ENCODE measurements at places on chromosomes 13 and 19.

DNA sequence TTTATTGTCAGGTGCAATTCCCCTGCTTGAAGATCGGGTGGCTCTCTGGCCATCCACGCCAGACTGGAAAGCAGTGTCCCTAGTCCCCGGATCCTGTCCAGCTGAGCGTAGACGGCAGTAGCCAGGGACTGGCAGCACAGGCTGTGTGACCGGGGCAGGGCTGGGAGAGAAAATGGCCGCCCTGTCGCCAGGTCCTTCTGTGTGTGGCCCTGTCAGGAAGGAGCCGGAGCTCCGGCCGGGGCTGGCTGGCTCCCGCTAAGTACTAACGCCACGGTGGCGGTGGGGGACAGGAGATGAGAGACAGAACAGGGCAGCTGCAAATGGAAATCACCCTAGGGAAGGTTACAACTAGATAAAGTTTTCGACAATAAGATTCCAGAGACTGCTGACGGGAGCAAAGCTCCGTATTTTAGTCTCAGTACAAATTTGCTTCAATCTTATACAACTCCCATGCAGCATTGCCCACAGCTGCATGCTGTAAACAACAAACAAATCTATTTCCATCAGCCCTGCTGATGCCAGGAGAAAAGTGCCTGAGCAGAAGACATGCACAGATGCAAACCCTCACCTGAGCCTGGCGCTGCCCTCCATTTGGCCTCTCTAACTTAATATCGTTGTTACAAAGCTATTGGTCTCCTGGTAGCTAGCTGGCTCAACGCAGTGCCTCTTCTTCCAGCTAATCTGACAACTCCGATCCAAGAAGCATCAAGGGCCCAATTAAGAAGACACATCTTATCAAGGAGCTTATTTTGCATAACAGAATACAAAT lies 253.0 kb downstream of the TSHZ3 start:
- DNase-seq = no peak
- no peaks in the 10 kb centered on the region for H3K36me3 ChIP-seq
- H3K4me1 ChIP-seq = no peaks in the 10 kb centered on the region
- no peak overlapping the region for H3K4me3 ChIP-seq

DNA sequence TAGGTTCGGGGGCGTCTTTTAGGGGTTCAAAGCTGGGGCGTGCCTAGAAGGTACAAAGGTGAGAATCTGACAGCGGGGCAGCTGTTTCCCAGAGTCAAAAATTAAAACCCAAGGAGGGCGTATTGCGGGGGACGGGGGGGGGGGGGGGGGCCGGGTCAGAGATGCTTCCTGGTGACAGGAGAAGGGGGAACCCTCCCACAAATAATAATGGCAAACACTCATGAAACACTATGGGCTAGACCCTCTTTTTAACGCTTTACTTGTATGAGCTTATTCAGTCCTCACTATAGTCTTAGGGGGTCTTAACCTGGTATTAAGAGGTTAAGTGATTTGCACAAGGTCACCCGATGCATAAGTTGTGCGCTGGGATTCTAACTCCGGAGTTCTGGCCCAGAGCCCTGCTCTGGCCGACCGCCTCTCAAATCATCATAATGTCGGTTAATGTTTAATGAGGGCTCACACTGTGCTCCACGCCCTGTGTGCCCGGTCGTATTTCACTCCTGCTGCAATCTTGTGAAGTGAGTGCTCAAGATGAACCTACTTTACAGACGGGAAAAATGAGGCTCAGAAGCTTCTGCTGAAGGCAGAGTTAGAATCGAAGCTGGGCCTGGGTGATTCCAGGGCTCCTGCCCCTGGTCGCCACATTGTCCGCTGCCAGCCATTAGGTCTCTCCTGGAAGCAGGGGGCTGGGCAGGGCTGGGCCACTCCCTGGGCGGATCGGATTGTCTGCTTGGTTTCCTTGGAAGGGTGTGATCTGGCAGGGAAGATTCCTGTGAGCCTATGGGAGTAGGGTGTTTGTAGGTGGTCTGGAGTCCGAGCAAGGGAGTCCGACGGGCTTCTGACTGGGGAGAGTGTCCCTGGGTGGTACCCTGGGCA lies 964 bp downstream of the PAK4 start:
- no peaks in the 10 kb centered on the region for H3K36me3 ChIP-seq
- DNase-seq = no peak
- no peaks in the 10 kb centered on the region for H3K27me3 ChIP-seq
- H3K4me3 ChIP-seq = peak overlapping the region; percentile 94
- H3K4me1 ChIP-seq = peaks cover 13% of the 10 kb centered on the region
- H3K27ac ChIP-seq = peak overlapping the region; percentile 86

- no peaks in the 10 kb centered on the region for H3K36me3 ChIP-seq
- DNase-seq = no peak
- no peak overlapping the region for H3K27ac ChIP-seq
These were observed 7.8 kb downstream of the ZNF600 start for GRCh38 chr19:52778811-52779210.

GRCh38 chr19:53553156-53553555 lies 15.2 kb downstream of the ZNF331 start:
- DNase-seq = no peak
- no peak overlapping the region for H3K4me3 ChIP-seq
- no peak overlapping the region for H3K27ac ChIP-seq
- peaks cover 3% of the 10 kb centered on the region for H3K4me1 ChIP-seq

DNA sequence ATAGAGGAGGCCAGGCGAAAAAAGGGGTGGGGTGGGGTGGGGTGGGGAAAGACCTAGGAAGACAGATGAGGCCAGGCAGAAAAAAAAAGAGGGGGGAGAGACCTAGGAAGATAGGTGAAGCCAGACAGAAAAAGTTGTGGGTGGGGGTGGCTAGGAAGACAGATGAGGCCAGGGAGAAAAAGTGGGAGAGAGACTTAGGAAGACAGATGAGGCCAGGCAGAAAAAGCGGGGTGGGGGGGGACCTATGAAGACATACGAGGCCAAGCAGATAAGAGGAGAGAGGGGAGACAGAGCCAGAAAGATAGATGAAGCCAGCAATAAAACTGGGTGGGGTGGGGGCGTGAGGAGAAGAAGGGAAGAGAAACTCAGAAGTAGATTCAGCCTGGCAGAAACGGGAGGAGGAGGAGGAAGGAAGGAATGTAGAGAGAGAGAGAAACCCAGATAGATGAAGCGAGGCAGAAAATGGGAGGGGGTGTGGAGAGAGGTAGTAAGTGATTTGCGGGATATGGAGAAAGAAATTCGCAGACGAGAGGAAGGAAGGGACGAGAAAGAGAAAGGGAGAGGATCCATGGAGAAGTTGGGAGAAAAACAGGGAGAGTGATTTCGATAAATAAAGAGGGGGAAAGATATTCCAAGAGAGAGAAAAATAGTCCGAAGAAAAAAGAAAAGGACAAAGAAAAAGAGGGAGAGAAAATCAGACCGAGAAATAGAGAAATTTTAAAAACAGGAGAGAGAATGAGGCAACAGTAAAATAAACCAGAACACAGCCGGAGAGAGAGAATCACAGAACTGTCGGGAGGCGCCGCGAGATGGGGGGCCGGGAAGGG lies 12.2 kb upstream of the CACNG6 start:
- no peaks in the 10 kb centered on the region for H3K36me3 ChIP-seq
- H3K4me3 ChIP-seq = no peak overlapping the region
- peaks cover 66% of the 10 kb centered on the region for H3K27me3 ChIP-seq
- H3K27ac ChIP-seq = no peak overlapping the region

DNA sequence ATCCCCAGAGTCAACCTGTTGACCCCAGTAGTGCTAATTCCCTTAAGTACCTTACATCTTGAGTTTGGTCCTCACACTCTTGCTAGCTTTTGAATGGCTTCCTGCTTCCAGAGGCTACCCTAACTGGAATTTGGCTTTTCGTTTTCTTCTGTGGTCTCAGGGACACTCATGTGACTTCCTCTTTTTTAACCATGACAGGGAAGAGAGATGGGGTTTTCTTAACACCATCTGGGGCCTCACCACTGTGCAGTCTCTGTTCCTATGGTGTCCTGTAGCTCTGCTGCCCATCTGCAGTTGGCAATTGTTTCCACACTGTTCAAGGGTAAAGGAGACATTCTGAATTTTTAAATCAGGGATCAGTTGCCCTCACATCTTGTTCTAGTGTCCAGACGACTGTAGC lies 66.7 kb downstream of the SLC10A2 start:
- H3K4me3 ChIP-seq = no peak overlapping the region
- H3K27me3 ChIP-seq = no peaks in the 10 kb centered on the region
- H3K4me1 ChIP-seq = no peaks in the 10 kb centered on the region

DNA sequence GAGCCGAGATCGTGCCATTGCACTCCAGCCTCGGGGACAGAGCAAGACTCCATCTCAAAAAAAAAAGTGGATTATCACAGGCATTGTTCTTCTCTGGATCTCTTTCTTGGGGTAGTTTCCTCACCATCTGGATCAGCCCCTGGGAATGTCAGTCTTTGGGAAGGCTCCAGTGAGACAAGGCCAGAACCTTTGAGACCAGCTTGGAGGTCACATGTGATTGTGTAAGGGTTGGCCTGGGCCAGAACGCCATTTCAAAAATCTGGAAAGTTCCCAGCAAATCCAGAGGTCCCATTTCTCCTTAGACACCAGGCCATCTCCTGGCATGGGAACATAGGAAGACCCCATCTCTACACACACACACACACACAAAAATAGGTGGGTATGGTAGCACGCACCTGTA lies 14.2 kb upstream of the ANGPTL8 start:
- H3K36me3 ChIP-seq = no peaks in the 10 kb centered on the region
- no peak for DNase-seq
- H3K27ac ChIP-seq = no peak overlapping the region
- no peak overlapping the region for H3K4me3 ChIP-seq

- H3K36me3 ChIP-seq = no peaks in the 10 kb centered on the region
- peaks cover 15% of the 10 kb centered on the region for H3K4me1 ChIP-seq
- DNase-seq = peak; percentile 85
These were observed 5.5 kb downstream of the IER2 start for GRCh38 chr19:13155472-13156359.

GRCh38 chr19:924553-925086 lies 1.2 kb upstream of the ARID3A start:
- H3K36me3 ChIP-seq = peaks cover 2% of the 10 kb centered on the region
- H3K27ac ChIP-seq = no peak overlapping the region
- DNase-seq = no peak
- H3K27me3 ChIP-seq = peaks cover 19% of the 10 kb centered on the region
- H3K4me1 ChIP-seq = peaks cover 13% of the 10 kb centered on the region
- H3K4me3 ChIP-seq = peak overlapping the region; percentile 57

DNA sequence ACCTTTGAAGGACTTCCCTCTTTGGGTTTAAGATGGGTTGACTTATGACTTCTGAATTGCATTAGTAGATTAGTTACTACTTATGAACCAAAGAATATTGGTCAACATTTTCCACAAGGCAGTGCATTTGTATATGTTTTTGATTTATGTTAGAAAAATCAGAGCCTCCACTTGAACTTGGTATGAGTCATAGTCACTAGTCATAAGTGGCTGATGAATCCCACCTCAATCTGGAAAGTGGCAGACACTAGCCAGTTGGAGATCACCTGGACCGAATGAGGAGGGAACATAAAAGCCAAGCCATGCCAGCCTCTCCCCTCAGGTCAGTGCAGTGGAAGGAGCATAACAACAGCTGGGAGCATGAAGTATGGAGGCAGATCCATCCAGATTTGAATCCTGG lies 39.3 kb upstream of the SPART start:
- no peaks in the 10 kb centered on the region for H3K27me3 ChIP-seq
- H3K4me1 ChIP-seq = no peaks in the 10 kb centered on the region
- no peak for DNase-seq
- no peak overlapping the region for H3K27ac ChIP-seq

DNA sequence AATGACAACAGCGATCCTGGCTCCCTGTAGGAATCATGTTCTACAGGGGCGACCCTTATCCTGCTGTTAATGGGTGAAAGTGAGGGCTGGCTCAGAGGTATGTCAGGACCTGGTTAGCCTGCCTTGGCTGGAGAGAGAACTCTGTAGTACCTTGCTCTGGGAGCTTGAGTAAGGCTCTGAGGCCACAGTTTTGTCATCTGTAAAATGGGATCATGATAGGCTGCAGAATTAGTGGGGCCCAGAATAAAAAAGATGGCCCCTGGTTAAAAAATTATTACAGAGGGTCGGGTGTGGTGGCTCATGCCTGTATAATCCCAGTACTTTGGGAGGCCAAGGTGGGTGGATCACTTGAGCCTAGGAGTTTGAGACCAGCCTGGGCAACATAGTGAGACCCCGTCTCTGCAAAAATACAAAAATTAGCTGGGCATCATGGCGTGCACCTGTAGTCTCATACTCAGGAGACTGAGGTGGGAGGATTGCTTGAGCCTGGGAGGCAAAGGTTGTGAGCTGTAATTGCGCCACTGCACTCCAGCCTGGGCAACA lies 10.5 kb upstream of the SAMD1 start:
- peaks cover 53% of the 10 kb centered on the region for H3K36me3 ChIP-seq
- peaks cover 10% of the 10 kb centered on the region for H3K4me1 ChIP-seq
- no peak overlapping the region for H3K27ac ChIP-seq
- no peak for DNase-seq

- H3K36me3 ChIP-seq = no peaks in the 10 kb centered on the region
- DNase-seq = peak; percentile 22
- no peaks in the 10 kb centered on the region for H3K27me3 ChIP-seq
- no peak overlapping the region for H3K4me3 ChIP-seq
- H3K4me1 ChIP-seq = no peaks in the 10 kb centered on the region
These were observed 23.8 kb downstream of the ZSWIM9 start for GRCh38 chr19:48194041-48194843.

DNA sequence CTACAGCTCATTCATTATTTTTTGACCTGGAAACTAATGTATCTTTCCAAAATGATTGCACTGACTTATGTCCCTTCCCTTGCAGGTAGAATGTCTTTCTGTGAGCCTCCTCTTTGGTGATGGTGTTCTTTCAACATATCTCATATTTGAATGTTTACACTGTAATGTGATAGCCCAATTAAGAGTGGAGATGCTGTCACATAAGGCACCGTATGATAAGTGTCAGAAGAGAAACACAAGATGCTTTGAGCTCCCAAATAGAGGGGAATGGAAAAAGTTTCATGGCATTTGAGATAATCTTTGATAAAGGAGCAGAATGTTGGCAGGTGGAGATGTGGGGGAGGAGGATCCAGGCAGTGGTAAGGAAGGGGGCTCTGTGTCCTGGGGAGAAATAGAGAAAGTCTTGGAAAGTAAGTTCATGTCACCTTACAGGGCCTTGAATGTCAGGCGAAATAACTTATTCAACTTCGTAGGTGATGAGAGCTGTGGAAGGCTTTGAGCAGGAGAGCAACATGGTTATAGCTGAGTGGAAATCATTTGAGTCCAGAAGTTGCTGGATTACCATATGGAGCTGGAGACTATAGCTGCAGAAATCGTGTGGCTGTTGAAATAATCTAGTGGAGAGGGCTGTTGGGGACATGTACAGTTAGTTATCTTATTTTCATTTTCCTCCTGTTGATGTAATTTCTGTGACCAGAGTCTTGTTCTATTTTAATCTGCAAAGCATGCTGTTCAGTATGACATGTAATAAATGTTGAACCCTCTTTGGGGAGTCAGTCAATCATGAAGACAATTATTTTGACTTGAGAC lies 10.3 kb upstream of the RNF113B start:
- no peaks in the 10 kb centered on the region for H3K4me1 ChIP-seq
- H3K4me3 ChIP-seq = no peak overlapping the region
- no peak overlapping the region for H3K27ac ChIP-seq
- DNase-seq = no peak

GRCh38 chr13:31020996-31021395 lies 88.5 kb downstream of the TEX26 start:
- no peaks in the 10 kb centered on the region for H3K27me3 ChIP-seq
- H3K27ac ChIP-seq = no peak overlapping the region
- no peak for DNase-seq
- no peak overlapping the region for H3K4me3 ChIP-seq
- H3K4me1 ChIP-seq = no peaks in the 10 kb centered on the region

Data from thymus (tissue), 14 donors.